AG04450 (cell line): ENCODE measurements at places on chromosomes 5 and 9.

DNA sequence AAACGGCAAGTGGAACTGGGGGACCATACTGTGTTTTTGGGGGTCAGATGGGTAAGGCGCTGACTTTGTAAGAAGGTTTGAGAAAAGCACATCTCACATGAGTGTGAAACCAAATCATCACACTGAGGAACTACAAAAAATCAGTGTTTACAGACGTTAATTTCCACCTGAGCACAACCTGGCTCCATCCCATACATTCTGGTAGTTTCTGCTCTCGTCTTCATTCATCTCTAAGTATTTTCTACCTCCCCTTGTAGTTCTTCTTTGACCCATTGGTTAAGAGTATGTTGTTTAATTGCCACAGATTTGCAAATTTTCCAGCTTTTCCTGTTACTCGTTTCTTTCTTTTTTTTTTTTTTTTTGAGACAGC is 8.9 kb upstream of the DPP7 start:
- no peak for DNase-seq

GRCh38 chr9:101636247-101636646 is 41.5 kb upstream of the PPP3R2 start:
- no peak for DNase-seq

DNA sequence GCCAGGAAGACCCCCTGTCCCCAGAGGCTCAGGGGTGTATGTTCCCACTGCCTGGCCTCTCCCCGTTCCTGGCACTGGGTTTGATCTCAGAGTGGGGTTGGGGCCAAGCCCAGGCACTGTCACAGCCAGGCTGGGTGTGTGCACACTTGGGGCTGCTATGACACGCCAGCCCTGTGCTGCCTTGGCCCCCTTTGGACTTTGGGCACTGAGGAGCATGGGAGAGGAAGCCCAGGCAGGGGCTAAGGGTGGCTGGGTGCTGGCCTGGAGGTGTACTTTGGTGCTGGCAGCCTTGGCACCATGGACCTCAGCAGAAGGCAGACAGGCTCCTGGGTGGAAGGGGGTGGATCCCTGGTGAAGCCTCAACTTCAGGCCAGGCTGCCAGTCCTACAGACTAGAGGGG is 223.6 kb upstream of the ISL1 start:
- DNase-seq: no peak

DNA sequence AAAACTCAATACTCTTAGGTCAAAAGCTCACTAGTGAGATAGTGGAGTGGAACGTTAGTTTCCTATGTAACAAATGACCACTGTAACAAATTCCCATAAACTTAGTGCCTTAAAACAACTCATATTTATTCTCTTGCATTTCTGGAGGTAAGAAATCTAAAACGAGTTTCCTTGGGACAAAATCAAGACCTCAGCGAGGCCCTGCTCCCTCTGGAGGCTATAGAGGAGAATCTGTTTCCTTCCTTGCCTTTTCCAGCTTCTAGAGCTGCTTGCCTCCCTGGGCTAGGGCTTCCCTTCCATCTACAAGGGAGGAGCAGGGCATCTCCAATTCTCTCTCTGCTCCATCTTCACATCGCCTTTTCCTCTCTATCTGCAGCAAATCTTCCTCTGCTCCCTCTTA is 32.0 kb downstream of the SEMA5A start:
- DNase-seq: no peak

GRCh38 chr5:76604838-76605237 is 18.4 kb downstream of the F2RL2 start:
- no peak for DNase-seq

DNA sequence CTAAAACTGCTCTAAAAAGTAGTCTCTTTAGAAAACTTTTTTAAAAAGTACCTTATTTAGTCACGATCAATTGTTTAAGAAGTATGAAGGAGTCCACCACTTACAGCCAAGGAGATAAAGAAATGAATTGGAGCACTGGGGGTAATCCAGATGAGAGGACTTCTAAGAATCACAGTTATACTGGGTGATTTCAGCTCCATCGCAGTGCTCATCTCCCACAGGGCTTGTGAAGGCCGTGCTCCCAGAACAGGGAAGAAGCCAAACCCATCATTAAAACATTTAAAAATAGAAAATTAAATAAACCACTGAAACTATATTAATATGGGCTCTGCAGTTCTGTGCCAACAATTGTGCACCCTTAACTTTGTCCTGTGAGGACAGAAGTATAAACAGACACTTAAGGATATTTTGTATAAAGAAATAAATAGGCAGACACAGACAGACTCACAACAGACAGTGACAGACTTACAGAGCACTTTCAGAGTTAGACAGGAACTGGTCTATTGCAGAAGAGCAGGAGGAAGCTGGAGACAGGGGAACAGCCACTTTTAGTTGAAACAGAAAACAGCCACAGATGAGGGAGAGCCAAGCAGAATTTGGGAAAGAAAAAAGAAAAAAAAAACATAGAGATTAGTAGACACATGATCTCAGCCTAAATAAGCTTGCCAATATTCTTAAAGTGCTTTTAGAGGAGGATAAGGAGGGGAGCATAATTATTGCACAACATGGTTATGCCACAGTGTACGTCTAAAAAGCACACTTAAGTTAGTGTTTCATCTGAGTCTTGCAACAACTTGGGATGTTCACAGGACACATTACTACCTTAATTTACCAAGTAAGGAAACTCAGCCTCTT is 81.8 kb downstream of the FBXO38 start:
- DNase-seq: no peak

- peak; percentile 24 for DNase-seq
Measured at GRCh38 chr5:76701298-76701697, 14.6 kb upstream of the F2R start.

DNA sequence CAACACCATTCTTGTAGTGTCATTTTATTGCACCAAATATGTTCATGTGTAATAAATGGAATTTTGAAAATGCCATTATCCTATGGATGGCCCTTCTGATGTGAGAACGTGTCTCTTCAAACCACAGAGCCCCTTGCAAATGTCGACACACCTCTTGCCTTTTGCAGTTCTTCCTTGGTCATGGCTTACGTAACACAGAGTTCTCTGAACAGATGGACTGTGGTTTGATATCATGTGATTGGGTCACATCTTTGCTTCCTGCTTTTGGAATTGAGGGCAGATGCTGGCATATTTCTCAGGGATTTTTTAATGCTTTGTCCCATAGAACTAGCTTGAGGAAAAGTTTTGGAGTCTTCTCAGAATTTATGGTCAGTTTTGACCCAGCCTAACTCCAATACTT is 4.6 kb downstream of the TGFBR1 start:
- DNase-seq: no peak

DNA sequence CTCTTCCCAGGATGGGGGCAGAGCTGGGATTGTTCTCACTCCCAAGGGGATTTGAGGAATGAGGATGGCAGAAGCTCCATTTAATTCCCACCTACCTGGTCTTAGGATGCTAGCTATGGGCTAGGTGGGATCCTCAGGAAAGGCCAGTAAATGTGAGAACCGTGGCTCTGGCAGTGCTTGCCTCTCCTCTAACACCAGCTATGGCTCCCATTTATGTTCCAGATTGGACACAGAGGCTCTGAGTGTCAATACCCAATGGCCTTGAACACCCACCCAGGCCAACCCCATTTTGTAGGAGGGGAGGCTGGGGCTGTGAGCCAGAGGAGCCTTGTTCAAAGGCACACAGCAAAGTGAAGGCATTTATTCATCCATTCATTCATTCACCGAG is 10.2 kb upstream of the DAB2IP start:
- no peak for DNase-seq

GRCh38 chr9:22158927-22159346 is 149.8 kb upstream of the CDKN2B start:
- no peak for DNase-seq

DNA sequence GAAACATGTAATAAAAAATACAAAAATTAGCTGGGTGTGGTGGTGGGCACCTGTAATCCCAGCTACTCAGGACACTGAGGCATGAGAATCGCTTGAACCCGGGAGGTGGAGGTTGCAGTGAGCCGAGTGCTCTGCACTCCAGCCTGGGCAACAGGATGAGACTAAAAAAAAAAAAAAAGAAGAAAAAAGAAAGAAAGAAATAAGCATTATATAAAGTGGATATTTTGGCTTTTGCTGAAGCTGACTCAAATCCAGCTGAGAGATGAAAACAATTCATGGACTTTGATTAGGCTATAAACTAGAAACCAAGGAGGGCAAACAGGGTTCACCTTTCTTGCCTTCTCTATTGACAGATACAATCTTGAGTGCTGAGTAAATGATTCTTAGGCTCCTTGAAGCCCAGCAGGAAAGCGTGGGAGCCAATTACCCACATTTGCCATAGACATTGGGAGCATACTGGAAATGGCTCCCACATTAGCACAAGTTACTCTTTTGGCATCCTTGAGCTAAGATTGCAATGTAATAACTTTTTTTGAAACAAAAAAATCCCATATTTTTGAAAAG is 2.4 kb upstream of the BTF3 start:
- DNase-seq: no peak

DNA sequence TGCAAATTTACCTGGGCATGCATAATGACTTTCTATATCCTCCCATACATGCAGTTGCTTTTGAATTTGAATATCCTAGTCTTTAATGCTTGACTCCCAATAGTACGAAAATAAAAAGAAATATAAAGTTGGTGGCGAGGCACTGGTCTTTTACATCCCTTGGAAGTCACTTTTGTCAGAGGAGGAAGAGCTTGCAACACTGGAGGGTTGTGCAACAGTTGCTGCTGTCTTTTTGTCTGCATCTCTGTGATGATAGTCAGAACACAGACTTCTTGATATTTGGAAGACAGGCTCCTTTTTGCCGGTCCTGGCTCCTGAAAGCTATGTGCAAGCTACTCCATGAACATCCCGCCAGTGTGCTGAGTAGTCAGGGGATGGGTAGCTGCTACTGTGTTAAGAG is 16.8 kb upstream of the SGCD start:
- no peak for DNase-seq

DNA sequence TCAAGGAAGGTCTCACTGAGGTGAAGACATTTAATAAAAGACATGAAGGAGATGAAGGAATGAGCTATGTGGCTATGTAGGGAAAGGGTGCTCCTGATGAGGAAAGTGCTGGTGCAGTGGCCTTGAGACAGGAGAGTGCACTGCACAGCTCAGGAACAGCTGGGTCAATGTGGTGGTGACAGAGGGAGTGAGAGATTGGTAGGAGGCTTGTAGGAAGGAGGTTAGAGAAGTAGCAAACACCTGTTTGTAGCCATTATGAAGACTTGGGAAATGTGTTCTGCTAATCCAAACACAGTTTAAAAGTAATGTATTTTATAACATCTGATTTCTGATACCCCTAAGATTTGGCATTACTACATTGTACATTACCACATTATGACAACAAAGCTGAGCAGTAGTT is 115.1 kb upstream of the MTAP start:
- DNase-seq: no peak

DNA sequence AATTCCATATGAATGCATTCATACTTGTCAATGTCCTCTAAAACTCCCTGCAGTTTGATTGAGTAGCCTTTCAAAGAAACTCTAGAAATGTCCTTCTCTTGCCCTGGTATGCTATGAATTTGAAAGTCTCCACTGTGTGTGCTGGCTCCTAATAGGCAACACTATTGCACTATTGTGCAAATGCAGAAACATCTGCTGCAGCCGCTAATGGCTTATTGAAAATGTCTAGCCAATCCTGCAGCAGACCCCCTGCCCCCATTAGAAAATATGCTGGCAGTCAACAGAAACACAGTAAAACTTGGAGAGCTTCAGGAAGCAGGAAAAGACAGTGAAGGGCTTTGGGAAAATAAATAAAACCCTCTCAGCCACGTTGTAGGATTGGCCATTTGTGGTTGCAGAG is 87.3 kb upstream of the GRAMD2B start:
- no peak for DNase-seq
